Activated naive CD8-positive, alpha-beta T cell treated with anti-CD3 and anti-CD28 coated beads, Interleukin-2, amount 50 U/mL, for 24 hours (primary cell): ENCODE measurements at places on chromosomes 5 and 9.

- DNase-seq: no peak
These were observed 31.6 kb downstream of the NSUN2 start for GRCh38 chr5:6601271-6601670.

- peak; percentile 55 for DNase-seq
These were observed 16.9 kb downstream of the DNAJC18 start for GRCh38 chr5:139422307-139422893.

DNA sequence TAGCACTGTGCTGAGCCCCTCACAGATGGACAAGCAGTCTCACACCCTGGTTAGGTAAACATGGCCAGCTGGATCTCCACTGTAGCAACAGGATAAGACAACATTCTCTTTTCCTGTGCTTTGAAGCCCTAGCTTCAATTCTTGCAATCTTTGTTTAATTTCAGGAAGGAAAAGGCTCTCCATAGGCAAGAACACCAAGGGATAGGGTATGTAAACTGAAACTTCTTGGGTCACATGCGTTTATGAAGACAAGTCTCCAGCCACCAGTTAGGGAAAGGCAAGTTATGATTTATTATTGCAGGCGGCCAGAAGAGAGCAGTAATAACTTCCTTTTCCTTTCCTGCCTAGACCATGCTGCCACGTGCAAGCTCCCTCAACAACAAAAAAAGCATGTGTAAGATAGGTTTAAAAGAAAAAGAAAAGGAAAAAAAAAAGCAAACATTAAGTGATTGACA, 50.1 kb upstream of the POU5F2 start:
- no peak for DNase-seq

GRCh38 chr5:54792611-54793404, 192.6 kb downstream of the ESM1 start:
- no peak for DNase-seq

GRCh38 chr5:148960070-148960769, 102.6 kb downstream of the SH3TC2 start:
- no peak for DNase-seq

GRCh38 chr5:2039180-2039531, 156.4 kb upstream of the IRX4 start:
- DNase-seq: no peak

- DNase-seq: no peak
These were observed 500.8 kb upstream of the WWC1 start for GRCh38 chr5:167790462-167791260.

- no peak for DNase-seq
These were observed 1.9 kb downstream of the MIGA2 start for GRCh38 chr9:129038109-129038852.

DNA sequence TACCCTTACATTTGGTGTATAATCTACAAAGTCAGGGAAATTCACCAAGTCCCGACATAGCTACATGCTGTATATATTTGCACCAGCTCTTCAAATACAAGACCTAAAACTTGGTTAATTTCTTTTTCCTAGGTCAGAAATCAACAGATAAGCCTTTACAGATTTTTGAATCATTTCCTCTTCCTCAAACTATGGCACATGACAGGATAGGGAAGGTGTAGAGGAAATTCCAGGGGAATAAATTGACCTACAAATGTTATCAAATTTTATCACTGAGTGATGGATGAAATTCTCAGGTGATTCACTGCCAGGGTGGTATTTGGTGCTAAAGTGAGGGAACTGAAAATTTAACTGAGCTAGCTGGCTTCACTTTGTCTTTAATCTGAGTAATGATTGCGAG, 360.0 kb downstream of the BNC2 start:
- DNase-seq: no peak

DNA sequence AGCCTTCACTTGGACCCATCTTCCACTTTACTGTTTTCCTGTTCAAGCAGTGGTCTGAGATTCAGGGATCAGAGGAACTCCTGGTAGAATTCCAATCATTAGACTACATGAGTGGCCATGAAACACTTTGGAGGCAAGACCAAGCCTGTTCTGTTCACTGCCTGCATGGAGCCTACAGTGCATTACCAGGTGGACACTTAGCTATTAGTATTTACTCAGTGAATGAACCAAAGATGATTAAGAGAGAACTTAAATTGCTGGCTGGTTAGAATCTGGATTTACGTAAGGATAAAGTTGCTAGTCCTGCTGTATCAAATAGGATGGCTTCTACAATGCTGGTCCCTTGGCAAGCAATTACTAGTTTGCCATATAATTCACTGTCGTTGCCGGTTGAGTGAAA, 245.5 kb downstream of the ARRDC3 start:
- DNase-seq: no peak

- DNase-seq: no peak
These were observed 163.6 kb upstream of the PRLR start for GRCh38 chr5:35393901-35394300.

DNA sequence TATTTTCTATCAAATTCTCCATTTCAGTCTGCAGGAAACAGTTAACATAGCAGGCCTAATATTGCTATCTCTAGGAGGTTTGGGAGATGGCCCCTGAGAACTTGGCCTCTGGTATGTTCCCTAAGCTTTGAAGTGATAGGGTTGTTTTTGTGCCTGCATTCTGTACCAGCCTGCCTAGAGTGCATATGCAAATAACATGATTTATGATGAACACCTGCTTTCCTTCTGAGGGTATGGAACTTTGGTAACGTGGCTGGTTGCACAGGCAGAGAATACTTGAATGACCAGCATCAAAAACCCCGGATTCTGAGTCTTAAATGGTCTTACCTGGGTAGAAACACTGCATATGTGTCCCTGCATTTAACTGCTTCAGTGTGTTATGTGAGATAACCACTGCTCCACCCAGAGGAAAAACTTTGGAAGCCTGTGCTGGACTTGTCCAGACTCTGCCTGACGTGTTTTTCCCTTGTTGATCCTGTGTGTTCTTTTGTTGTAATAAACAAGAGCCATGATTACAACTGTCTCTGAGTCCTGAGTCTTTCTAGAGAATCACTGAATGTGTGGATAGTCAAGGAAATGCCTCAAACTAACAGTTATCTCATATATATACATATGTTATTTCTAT, 111.3 kb upstream of the ABCA1 start:
- no peak for DNase-seq

GRCh38 chr5:160021831-160022446, 13.0 kb downstream of the TTC1 start:
- DNase-seq: peak; percentile 46

GRCh38 chr5:14395411-14395810, 186.2 kb upstream of the OTULINL start:
- no peak for DNase-seq
